ENCODE measurements at places on chromosomes 2 and 18.
A peak's percentile ranks its signal among the peaks of the same experiment; 100 is the strongest.

DNA sequence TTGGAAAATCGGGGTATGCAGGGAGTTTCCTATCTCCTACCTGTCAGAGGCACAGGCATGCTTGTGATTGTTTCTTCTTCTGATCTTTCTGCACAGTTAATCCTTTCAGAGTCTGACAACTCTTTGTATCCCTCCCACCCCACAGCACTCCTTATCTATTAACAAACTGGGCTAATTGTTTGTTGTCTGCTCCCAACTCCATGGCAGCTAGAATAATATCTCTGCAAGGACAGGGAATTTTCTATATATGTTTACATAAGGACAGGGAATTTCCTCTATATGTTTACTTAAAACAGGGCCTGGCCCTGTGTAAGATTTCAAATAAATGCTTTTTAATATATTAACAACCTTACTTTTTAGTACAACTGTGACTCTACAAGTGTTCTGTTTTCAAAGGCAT lies 36.0 kb upstream of the VRK2 start:
- no peak for DNase-seq

GRCh38 chr2:85502720-85503119 lies 36.2 kb upstream of the MAT2A start:
- DNase-seq: no peak

GRCh38 chr2:233793465-233794127 lies 15.5 kb downstream of the MROH2A start:
- DNase-seq: no peak

DNA sequence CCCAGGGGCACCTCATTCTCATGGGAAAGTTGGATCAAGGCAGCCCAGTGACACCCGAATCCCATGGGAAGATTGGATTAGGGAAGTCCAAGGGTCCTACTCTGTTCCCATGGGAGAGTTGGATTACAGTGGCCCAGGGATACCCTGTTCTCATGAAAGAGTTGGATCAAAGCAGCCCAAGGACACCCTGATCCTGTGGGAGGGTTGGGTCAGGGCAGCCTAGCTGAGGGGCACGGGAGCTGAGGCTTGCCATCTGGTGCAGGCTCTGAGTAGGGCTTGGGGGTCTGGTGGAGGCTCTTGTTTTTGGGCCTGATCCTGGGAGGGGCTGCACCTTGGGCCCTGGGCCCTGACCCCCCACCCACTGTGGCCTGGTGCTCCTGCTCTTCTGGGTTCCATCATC lies 87.1 kb downstream of the ACKR3 start:
- no peak for DNase-seq

DNA sequence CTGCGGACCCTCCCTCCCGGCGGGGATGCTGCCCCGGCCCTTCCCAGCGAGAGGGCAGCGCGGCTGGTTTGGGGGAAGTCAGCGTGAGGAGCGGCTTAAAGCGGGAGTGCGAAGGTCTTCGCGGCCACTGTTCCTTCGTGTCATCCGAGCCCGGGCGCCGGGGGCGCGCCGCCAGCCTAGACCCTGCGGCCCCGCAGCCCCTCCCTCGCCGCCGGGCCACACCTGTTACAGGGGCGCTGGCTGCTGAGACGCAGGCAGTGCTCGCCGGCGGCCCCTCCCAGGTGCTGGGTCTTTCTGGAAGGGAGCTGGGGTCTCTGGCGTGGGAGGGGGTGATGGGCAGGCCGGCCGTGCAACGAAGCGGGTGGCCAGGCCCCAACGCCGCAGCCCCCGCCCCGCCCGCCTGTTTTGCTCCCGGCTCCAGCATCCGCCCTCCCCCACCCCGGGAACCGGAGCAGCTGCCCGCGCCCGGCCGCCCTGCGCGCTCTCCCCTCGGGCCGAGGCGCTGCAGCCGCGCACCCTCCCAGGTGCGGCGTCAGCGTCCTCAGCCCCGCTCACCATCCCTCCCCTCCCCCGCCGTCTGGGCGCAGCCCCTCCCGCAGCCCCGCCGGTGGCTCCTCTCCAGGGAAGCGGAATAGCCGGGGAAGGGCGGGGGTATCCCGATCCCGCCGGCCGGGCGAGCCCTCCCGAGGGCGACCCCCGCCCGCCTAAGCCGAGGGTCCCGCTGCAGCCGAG lies 727 bp downstream of the KIF1A start:
- DNase-seq: peak; percentile 19

DNA sequence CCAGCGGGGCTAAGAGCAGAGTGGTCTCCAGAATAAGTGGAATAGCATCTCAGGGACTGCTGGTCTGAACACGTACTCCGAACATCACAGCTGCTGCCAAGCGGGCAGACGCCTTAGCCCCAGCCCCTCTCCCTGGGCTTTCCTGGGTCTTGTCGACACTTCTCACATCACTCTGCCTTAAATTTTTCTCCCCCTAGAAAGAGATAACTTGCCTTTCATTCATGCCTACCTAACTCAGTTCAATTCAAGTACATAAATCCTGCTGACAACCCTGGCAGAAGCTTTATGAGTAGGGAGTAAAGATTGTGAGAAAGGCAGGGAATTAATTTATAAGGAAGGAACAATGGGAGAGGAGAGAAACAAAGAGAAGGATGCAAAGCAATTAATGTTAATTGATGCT lies 202.9 kb upstream of the TNP1 start:
- no peak for DNase-seq

GRCh38 chr2:20005067-20005627 lies 7.3 kb downstream of the MATN3 start:
- DNase-seq: no peak

All from adipocyte (in vitro differentiated cells).